GM12865 (cell line): ENCODE measurements at places on chromosomes 5 and 9.

DNA sequence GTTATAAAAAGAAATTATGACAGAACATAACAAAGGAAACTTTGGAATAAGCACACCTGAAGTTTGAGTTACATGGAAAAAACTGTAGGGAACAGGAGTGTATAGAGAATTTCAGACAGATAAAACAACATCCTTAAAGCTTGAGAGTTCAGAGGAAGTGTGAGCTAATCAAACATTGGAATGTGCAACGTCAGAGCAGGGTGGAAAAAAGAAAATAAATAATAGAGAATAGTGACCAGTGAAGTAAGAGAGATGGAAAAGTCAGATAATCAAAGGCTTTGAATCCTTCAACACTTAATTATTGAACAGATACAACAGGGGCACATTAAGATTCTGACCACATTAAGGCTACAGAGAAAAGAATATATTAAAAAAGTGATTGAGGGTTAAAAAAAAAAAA is 128.5 kb upstream of the CDH10 start:
- DNase-seq = no peak

DNA sequence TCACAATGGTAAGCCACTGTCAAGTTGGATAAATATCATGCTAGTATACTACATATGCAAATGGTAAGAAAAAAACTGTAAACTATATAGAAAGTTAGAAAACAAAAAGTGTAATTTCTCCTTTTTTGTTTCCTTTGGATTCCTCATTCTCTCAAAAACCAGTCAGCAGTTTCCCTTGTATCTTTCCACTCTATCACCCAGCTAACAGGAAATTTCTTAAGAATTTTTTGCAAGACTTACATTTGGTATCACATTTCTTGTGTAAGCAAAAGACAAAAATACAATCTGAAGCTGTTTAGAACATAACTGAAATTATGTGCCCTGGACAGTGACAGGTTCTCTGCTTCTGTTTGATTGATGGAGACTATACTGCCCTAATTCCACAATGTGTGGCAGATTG is 25.2 kb upstream of the MSH3 start:
- DNase-seq = no peak

- no peak for DNase-seq
These were observed 16.6 kb downstream of the ARRDC3 start for GRCh38 chr5:91366551-91366950.

GRCh38 chr9:87684627-87685219 is 41.2 kb upstream of the CTSL start:
- DNase-seq = no peak

GRCh38 chr5:116502616-116503015 is 72.0 kb downstream of the SEMA6A start:
- no peak for DNase-seq

DNA sequence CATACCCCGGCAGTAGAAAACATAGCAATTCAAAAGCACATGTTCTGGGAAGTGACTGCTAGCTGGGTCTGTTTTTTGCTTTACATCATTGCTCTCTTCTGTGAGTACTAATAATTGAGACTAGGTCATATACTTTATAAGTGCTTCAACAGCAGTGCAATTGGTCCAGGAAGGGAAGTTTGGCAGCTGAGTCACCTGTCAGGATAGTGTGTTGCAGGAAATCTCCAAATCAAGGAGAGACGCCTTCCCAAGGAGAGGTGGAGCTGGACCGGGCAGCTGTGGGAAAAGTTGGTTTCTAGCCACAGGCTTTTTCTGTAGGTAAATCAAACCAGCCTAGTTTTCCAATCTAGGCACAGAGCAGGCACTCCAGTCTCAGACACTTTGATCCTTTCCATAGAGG is 330.1 kb downstream of the ENC1 start:
- no peak for DNase-seq

DNA sequence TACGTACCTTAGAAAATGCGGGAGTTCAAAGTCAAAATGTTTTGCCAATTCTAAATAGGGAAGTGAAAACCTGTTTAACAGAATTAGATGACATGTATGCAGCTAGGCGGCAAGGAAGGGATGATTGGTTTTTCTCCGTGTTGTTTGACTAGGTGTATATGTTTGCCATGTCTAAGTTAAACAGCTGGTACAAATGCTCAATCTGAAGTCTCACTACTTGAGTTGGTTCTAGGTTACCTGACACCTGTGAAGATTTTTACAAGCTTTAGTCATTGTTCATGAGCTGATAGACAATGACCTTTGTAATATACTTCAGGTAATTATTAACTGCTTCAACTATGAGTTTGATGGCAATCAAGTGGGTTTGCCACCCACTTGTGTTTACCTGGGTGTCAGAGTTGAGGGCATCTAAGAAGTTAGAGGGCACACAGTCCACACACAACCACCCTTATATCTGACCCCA is 74.3 kb downstream of the SLC44A1 start:
- peak; percentile 23 for DNase-seq

DNA sequence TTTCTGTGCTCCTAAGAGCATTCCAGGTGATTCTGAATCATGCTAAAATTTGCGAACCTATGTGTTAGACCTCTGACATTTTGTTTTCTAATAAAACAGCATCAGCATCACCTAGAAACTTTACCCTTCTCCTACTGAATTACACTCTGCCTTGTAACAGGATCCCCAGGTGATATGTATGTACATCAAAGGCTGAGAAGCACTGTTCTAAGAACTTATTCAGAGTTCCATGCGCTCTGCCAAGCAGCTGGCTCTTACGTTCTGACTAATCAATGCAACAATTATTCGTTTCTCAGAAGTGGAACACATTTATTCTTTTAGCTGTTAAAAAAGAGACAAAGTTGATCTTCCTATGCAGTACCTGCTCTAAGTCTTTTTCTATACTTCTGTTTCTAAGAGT is 228.6 kb downstream of the SLF1 start:
- DNase-seq = no peak

DNA sequence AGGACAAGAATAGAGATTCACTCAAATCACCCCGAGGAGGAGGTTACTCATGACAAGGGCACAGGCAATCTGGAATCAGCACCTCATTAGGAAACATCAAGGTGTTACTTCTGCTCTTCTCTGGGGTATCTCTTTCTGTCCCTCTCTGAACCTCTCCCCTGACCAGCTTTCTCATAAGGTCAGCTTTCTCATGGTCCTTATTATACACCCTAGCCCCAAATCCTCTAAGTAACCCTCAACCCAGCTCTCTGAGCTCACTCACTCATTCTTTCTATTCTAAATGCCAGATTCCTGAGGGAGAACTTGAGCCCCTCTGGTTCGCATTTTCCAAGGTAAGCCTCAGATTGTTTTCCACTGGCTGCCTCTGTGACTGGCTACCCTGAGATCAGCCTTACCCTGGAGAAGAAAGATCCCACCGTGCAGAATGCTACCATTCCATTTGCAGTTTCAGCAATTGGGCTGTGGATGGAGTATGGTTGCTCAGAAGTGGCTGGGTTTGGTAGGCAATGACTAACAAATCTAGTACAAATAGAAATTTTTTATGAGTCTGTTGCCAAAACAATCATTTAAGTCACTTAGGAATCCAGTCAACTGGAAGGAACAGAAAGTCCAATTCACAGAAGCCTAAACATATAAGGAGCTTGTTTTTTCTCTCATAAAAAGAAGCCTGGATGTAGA is 9.0 kb upstream of the TIMD4 start:
- DNase-seq = no peak

DNA sequence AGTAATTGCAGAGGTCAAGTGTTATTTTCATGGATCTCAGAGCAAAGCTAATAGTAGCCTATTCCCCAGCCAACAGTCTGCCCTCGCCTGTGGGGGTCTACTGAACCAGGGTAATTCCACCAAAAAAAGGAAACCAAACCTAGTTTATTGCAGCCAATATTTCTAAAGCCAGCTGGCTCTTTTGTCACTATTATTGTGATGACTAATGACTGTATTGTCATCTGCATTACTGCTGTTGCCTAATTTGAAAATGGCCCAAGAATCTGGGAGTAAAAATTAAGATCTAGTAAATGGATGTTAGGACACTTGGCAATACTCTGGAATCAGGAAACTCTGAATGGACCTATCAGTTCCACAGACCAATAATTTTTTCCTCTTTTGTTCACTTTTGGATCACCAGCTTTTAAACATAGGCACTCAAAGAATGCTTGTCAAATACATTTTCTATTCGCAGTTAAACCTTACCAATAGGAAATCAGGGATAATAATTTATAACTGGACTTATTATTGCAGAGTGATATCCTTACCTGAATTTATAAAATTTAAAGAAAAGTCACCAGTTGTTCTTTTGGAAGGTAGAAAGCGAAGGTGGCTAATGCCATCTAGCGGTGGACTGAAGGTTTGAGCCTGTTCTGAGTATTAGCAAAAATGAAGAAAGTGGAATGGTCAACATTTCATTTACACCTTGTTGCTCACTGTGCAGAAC is 69.2 kb downstream of the SYK start:
- peak; percentile 62 for DNase-seq

GRCh38 chr5:101637599-101637998 is 658.5 kb downstream of the SLCO4C1 start:
- DNase-seq = peak; percentile 19

DNA sequence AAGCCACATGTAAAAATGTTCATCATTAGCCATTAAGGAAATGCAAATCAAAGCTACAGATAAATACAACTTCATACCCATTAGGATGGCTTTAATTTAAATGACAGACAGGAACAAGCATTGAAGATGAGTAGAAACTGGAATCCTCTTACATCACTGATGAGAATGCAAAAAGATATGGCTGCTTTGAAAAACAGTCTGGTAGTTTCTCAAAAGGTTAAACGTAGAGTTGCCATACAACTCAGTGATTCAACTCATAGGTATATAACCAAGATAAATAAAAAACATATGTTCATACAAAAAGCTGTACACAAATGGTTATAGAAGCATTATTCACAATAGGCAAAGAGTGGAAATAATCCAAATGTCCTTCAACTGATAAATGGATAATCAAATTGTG is 228.8 kb upstream of the ZNF462 start:
- DNase-seq = no peak

GRCh38 chr9:33170464-33171415 is 3.6 kb upstream of the B4GALT1 start:
- DNase-seq = peak; percentile 51

- DNase-seq = no peak
These were observed 285.4 kb downstream of the TLE4 start for GRCh38 chr9:79857188-79857587.

GRCh38 chr5:72210888-72211678 is 103.8 kb downstream of the MAP1B start:
- no peak for DNase-seq

- DNase-seq = no peak
These were observed 1.1 kb upstream of the ANKDD1B start for GRCh38 chr5:75610201-75610600.

- DNase-seq = no peak
These were observed 92.2 kb upstream of the LMX1B start for GRCh38 chr9:126521551-126521950.

- no peak for DNase-seq
These were observed 5.8 kb downstream of the ADAMTS16 start for GRCh38 chr5:5145651-5146529.

- DNase-seq = no peak
These were observed 143.9 kb downstream of the AOPEP start for GRCh38 chr9:94870465-94870792.

GRCh38 chr9:90770182-90770738 is 31.4 kb upstream of the SYK start:
- peak; percentile 41 for DNase-seq

DNA sequence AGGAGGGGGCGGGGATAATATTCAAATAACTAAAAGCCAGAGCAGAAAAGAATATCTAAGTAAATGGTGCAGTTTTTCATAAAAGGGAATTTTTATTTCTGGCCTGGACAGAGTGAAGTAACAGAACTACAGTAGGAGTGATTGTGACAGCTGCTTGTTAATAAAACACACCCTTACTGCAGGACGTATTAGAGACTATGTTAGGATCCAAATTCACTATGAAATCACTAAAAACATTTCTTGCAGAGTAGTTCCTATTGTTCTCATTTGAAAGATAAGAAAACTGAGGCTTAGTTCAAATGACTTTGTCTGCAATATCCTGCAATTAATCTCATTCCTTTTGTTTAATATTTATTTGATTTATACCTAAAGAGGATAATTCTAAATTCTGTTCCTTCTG is 39.5 kb downstream of the FAM174A start:
- DNase-seq = no peak

- no peak for DNase-seq
These were observed 159.4 kb upstream of the PRR16 start for GRCh38 chr5:120304663-120305062.
